ENCODE measurements at places on chromosomes 2 and 18.

DNA sequence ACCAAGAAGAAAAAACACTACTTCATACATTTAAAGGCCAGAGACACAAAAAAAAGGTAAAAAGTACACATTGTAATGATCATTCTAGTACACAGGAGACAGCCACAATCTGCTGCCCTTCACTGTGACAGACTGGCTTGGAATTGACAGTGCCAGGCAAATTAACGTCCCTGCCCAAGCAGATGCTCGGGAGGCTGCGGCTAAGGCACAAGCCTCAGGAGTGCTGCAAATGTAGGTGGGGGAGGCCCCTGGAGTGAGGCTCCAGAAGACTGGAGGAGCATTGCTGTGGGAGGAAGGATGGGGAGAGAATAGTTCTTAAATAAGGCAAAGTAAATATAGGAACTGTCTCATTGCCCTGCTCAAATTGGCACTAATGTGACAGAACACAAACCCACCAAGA, 18.6 kb downstream of the ERCC3 start:
- no peak for DNase-seq

DNA sequence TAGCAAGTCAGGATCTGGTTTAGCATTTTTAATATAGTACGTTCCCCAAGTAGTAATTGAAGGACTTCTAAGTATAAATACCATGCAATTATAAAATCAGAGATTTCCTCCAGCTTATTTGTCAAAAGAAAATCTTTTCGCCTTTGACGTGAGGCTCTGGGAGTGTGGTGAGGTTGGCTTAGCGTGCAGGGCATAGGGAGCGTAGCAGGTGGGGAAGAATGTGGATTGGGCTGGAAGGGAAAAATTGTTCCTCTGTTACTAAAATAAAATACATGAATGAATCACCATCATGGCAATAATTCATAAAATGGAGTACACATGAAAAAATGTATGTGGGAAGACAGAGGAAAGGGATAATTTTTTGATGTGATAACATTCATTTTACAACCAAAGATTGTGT, 5.4 kb upstream of the IL1RL2 start:
- no peak for DNase-seq

DNA sequence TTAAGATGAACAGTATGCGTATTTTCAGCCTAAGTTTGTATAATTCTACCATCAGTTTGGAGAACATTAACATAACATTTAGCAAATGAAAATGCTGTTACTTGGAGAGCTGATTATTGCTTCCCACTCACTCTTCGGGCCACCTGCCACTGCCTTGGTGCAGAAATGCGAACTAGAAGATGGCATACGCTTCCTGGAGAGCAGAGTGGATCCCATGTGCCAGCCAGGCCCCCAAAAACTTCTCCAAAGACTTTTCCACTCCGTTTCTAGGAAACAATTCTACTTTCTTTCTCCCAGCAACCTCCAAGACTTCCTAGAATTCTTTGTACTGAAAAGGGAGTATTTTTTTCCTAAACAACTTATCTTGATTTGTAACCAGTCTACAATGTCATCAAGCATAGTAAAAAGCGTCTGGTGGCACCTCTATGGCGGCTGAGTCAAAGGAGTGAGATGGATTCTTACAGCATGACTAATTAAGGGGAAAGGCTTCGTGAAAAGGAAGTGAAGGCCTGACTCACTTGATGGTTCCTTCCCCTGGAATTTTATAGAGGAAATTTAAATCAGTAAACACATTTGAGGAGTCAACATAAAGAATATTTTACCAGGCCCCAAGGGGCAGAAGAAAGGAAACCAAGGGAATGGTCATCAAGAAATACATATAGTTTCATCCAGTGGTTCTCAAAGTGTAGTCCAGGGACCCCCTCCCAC, 36.6 kb downstream of the FEZ2 start:
- DNase-seq, result no peak

GRCh38 chr18:76013057-76013456, 482.0 kb downstream of the ZNF516 start:
- no peak for DNase-seq

- DNase-seq, result no peak
Measured at GRCh38 chr2:180709392-180710145, 270.8 kb upstream of the UBE2E3 start.

GRCh38 chr2:45852450-45853150, 201.1 kb downstream of the PRKCE start:
- DNase-seq, result no peak

DNA sequence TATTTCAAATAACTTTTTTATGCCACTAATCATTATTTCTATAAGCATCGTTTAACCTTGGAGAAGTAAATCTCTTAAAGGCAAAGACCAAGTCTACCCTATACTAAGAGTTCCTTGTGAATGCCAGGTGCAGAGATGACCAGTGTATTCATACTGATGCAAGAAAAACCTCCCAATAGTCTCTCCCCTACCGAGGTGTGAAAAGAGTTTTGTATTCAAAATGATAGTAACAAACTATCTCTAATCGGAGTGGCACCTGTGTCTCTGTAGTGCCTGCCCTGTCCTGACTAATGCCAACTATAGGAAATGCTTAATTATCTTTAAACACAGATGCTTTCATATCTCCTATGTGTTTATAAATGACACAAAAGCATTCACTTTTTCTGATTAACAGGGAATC, 798.5 kb downstream of the TRIB2 start:
- DNase-seq, result no peak

DNA sequence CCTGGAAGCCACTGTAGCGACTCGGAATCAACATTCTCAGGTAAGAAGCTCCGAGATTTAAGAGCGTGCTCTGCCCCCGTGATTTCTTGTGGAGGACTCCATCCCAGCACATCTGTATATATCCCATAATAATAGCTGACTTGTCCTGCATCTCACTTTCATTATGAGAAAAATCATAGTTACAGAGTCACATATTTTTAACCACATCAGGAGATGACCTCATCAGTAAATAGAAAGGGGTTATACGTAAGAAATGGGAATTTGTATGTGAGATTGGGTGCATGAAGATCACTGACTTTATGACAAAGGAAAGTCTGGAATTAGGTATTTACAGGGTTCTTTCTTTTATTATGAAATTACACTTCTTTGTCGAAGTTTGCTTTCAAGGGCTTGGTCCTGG, 16.4 kb upstream of the TMEM18 start:
- no peak for DNase-seq

DNA sequence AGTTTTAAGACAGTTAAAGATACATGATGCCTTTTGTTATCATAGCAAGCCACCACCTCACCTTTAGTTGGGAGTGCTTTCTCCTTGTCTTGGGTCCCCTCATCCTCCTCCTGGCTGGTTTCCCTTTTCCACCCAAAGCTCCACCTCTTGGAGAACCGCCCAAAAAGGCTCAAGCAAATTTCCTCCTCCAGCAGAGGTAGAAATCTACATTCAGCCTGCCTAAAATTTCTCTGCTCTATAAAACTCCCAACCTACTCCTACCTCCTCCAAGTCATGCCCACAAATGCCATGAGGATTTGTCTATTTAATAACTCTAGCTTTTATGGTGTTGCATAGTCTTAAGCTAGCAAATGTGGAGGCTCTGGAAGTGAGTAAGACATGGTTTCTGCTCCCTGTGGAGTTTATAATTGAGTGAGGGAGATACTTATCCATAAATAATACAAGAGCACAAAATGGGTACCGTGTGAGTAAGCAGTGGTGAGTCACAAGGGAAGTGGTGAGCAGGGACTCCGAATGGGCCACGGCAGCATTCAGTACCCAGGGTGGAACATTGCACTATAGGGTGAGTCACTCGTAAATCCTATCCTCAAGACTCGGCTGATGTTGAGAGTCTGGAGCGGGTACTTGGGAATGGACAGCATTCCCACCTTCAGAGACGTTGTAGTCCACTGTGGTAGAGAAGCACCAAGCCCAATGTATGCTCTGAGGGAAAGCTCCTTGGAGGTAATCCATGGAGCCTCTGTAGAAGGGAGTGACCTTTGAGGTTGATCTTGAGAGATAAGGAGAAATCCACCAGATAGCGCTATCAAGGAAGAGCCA, 146.3 kb downstream of the RTN4 start:
- peak; percentile 80 for DNase-seq

DNA sequence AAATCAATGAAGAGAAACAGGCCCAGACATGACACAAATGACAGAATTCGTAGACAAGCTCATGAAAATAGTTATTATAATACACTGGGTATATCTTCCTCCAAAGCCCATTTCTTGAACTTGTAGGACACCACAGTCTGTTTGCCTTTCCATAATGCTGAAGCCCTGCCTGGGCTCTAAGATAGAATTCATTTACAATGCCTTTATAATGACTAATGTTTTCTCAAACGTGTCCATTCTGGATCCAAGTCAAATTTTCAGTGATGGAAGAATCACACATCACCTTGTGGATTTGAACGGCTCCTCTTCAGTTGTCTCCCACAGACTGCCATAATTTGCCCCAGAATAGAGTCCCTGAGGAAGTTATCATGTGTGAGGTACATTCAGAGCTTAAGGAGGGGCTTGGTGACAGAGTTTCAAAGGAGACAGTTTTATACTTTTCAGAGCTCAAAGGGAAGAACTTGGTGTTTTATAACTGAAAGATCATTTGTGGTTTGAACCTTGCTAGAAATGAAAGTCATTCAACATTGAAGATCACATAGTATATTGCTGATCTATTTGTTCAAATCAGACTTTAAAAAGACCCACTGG, 38.2 kb downstream of the CASP8 start:
- DNase-seq, result no peak

Measured in activated CD4-positive, alpha-beta T cell treated with anti-CD3 and anti-CD28 coated beads, Interleukin-10, Interleukin-2, amounts not matched to agents 100 ng/mL and 50 ng/mL, durations not matched to agents 16 hours and 8 hours (primary cell).